Central memory CD4-positive, alpha-beta T cell (primary cell): ENCODE measurements at places on chromosomes 6 and 20.

DNA sequence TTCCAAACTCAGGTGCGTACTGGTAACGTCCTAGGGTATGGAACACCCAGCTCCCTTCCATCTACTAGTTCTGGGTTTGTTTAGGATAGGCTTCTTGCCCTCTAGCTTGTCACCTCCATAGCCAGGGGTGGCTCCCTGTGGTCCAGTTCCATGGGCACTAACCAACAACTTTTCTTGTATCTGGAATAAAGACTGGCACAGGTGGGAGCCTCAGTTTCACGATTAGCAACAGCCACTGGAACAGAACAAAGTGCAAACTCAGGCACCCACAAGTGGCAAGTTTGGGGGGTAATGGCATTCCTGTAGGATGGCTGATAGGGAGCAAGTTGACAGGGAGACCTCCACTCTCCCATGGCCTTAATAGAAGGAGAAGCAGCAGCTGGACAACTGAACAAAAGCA is 5.6 kb upstream of the APMAP start:
- no peak for DNase-seq

GRCh38 chr6:55758156-55758937 is 117.0 kb downstream of the BMP5 start:
- no peak for DNase-seq

- DNase-seq = no peak
Measured at GRCh38 chr6:5241252-5241651, 19.5 kb downstream of the LYRM4 start.

- DNase-seq = no peak
Measured at GRCh38 chr6:152004036-152004566, 196.6 kb downstream of the ESR1 start.
